HEK293T (cell line): ENCODE measurements at places on chromosomes 1 and 21.

- DNase-seq = no peak
Observed at GRCh38 chr21:33695813-33696212, 53.5 kb downstream of the ITSN1 start.

DNA sequence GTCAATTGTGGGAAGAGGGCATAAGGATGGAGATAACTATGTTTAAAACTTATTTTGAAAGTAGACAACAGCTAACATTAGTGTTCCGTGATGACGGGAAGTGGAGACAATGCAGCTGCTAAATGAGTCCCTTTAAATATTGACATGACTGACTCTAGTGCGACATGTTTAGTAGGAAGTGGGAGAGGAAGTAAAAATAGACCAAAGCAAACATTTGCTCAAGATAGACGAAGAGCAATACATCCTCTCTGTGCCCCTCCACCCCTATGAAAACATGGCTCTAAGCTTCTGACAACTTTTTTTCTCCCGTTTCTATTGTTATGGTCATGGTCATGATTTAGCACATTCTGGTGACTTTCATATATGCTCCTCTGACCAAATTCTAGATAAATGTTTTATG, 60.0 kb upstream of the HMCN1 start:
- DNase-seq = no peak

DNA sequence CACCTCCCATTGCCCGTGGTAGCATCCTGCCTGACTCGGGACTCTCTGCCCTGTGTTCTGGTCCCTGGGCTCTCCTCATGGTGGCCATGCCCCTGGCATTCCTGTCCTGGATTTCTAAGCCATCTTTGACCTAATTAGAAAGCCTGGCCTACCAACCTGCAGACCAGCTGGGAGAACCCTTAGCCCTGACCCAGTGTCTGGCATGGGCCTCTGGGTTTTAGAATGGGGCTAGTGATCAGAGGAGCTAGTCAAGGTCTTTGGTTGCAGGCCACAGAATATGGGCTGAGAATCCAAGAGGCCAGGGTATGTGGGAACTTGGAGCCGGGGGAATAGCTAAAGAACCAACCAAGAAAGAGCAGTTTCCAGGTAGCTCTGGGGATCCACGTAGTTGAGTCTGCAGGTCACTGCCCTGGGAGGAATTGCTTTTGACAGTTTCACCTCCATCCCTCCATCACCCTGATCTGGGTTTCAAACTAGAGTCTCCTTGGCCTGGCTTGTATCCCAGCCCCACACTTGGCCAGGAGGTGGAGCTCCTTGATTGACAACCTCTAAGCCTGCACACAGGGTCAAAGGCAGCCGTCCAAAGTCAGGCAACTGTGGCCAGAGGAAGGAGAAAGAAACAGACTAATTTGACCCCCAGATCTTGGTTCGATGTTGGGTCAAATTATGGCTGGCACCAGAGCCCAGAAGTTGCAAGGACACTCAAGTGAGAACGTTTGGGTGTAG, 54.7 kb upstream of the ABCG1 start:
- DNase-seq = peak; percentile 67

DNA sequence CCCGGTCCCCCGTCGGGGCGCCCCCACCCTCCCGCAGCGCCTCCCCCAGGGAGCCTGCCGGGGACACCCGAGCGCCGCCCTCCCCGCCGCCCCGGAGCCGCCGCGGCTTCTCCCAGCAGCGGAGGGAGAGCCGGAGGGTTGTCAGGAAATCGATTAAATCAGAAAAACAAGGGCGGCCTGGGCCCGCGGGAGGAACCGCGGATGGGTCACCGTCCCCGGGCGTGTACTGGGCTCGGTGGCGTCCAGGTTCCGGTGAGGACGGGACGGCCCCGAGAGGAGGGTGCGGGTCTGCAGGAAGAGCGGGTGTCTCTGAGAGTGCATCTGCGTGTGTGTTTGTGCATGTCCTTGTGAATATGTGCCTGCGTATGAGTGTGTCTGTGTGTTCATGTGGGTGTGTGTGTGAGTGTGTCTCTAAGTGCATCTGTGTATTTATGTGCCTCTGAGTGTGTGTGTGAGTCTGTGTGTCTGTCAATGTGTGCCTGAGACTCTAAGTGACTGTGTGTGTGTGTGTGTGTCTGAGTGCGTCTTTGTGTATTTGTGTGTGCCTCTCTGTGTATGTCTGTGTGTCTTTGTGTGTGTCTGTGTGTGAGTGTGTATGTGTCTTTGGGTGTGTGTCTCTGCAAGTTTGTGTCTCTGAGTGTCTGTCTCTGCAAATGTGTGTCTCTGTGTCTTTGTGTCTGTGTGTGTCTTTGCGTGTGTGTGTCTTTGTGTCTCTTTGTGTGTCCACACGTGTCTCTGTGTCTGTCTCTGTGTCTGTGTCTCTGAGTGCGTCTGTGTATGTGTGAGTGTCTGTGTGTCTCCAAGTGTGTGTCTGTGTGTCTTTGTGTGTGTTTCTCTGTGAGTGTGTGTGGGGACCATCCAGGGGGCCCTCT, 1.1 kb downstream of the SPSB1 start:
- DNase-seq = peak; percentile 31

DNA sequence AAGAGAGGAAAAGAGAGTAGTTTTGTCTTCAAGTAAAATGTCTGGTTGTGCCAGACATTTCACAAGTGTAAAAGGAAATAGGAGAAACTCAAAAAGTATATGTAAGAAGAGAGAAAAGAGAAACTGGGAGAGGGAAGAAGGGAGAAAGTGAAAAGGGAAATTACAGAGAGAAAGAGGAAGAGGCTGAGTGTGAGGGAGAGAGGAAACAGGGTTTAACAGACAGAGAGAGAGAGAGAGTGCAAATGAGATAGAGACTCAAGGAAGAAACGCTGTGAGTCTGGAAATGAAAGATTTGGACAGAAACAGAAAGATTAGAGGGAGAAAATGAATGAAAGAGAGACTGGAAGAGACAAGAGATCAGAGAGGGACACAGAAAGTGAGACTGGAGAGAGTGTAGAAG, 806.2 kb downstream of the PLA2G4A start:
- DNase-seq = no peak

DNA sequence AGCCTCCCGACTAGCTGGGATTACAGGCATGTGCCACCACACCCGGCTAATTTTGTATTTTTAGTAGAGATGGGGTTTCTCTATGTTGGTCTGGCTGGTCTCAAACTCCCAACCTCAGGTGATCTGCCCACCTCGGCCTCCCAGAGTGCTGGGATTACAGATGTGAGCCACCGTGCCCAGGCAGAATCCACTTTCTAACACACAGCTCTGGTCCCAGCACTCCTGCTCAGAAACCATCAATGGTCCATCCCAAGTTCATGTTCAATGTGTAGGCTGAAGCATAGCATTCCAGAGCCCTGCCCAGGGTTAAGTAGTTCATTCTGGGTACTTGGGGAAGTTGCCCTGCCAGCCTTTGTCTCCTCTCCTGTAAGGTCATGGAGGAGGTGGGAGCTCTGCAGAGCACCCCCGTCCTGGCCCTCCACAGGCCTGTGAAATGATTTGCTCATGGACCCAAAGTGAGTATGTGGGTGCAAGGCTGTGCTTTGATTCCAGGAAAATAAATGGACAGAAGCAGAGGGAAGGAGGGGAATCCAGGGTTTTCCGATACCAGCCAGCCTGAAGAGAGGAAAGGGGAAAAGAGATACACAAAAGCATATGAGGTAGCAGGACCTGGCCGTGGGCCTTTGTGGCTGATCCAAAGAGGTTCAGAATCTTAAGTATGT, 55.2 kb downstream of the NENF start:
- DNase-seq = no peak

- DNase-seq = no peak
Observed at GRCh38 chr1:209095627-209096595, 487.6 kb upstream of the CAMK1G start.
